NCI-H510A (cell line): ENCODE measurements at places on chromosomes 7 and 10.

GRCh38 chr10:60282771-60283353 is 106.8 kb downstream of the ANK3 start:
- no peak for DNase-seq

DNA sequence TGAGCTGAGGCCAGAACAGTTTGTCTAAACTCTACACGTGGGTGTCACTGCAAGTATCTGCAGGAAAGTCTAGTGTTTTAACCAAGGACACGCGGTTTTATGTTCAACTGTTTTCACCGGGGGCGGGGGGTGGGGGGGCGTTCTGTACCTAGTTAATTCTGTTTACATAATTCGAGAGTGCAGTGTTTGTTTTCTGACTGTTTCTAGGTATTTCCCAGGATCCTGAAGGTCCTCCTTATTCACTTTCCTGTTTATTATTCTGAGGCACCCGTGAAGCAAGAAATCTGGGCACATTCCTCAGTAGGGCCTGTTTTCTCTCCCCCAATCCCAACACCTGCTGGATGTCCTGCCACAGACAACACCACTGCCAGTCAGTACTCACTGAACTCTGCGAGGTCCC is 7.6 kb downstream of the LOXL4 start:
- DNase-seq = no peak

- DNase-seq = no peak
Measured at GRCh38 chr10:61779950-61780659, 117.4 kb downstream of the CABCOCO1 start.

DNA sequence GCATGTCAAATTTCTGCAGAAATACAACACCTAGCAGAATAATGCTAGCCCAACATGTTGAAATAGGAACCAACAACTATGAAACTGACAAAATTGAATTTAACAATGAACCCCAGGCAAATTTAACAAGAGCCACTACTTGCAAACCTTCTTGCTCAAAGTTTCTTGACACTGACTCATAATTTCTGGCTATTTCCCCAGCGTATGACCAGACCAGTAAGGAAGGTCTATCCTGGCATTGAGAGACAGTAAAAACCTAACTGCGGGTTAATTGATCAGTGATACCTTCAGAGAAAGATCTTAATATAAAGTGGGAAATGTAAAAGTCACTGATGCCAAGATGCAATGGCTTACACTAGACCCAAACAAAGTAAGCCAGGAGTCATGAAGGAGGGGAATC is 510.1 kb downstream of the ARL4A start:
- no peak for DNase-seq

DNA sequence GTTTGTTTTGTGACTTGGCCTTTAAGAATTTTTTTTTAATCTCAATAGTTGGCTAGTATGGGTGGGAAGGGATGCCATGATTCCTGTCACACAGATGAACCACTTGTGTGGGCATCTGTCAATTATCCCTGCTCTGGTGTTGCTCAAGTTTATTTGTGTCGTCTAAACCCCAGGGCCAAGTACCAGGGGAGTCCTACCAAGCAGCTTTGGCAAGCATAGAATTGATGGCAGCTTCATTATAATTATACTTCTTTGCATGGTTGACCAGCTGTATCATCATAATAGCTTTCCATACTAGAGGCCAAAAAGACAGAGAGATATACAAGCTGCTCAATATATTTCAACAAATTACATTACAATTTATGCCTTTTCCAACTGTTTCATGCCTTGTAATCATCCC is 30.4 kb downstream of the SUGCT start:
- DNase-seq = no peak

GRCh38 chr7:92841192-92841591 is 4.8 kb upstream of the CDK6 start:
- no peak for DNase-seq

- DNase-seq = no peak
Measured at GRCh38 chr10:48557511-48558123, 47.3 kb downstream of the ARHGAP22 start.

GRCh38 chr7:155567646-155568332 is 21.4 kb upstream of the CNPY1 start:
- DNase-seq = no peak

DNA sequence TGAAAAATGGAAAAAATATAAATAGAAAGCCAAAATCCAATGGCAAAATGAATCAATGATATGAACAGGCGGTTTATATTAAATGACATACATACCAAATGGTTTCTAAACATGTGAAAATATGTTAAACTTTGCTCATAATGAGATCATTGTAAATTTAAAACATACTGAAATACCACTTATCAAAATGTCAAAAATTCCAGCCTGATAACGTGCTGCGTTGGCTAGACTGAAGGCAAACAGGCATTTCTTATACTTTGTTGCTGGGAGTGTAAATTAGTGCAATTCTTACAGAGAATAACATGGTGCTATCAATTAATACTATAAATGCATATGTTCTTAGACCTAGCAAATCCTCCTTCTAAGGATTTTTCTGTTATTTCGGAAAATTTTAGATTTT is 225.8 kb upstream of the FAM3C start:
- no peak for DNase-seq
